ENCODE measurements at places on chromosomes 4 and X.

DNA sequence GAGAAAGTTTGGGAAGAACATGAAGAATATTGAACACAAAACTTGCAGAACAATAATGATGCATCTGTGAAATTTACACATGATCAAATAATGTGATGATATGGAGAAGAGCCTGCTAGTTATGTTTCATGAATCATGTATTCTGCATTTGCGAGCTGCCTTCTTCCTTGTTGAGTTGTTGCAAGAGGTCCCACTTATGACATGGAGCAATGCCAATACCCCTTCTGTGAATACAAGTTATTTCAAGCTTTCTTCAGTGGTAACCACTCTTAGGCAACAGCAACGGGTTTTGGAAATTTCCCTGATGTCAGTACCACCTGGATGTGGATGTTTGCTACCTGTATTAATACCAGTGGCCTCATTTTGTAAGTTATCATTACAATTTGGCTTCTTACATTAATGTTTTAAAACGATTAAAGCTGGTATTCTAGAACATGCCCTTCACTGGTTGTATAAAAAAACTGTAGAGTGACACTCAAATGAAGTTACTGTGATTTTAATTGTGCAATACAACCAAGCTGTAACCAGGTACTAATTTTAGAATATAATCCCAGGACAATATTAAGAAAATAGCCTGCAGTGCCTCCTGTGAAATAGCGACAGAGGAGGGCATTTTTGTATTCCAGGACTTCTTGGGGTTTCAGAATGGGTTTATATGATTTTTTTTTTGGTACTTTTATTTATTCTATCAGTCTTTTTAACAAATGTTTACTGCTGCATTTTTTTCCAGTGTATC lies 25.3 kb downstream of the IQCM start:
- DNase-seq: no peak

GRCh38 chr4:113869743-113870375 lies 108.3 kb upstream of the CAMK2D start:
- DNase-seq: peak; percentile 41

GRCh38 chrX:13952581-13952980 lies 77.1 kb downstream of the GEMIN8 start:
- DNase-seq: no peak

- no peak for DNase-seq
Observed at GRCh38 chr4:163815776-163816175, 321.3 kb downstream of the TMA16 start.

- no peak for DNase-seq
Observed at GRCh38 chrX:118872102-118872566, 48.5 kb downstream of the ZCCHC12 start.

DNA sequence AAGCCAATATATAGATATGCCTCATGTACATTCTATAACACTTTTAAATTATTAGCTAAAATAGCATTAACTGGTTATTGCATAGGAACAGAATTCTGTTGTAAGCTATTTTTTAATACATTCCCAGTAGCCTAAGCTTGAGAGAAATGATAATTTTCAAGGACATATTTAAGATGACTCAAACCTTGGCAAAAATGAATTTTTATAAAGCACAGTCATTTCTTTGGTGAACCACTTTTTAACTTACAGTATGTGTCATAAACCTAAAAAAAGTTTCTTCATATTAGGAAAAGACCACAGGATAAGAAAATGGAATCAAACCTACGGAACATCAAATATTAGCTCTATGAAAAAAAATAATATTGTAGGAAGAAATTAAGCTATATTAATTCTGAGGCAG lies 986.3 kb downstream of the STIM2 start:
- DNase-seq: no peak

DNA sequence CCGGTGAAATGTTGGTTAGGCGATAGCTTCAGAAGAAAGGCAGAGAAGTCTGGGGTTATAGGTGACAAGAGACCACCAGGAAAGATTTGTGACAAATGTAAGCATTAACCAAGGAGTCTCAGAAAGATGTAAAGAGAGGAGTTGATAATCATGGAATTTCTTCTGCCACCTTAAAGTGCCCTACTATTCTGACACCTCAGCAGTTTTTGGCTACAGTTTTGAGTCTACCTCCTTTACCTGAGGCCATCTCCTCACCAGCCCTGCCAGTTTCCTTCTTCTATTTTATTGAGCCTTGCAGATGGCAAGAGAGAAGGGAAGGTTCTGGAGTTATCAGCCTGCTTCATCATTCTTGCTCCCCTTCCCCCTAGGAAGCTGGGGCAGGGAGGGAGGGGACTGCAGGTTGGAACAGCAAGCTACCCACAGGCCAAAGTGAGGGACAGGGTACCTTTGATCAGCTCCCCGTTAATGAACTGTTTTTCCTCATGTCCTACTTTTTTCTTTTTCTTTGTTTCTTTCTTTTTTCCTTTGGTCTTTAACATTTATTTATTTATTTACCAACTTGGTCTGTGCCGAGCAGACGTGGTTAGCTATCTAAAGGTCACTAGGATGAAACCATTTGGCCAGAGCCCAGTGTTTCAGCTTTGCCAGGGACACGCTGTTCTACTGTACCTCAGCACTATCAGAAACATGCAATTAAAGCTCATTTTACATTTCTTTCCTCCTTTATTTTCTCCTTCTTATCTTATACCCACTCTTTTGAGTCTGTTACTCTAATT lies 438.7 kb upstream of the AR start:
- no peak for DNase-seq

DNA sequence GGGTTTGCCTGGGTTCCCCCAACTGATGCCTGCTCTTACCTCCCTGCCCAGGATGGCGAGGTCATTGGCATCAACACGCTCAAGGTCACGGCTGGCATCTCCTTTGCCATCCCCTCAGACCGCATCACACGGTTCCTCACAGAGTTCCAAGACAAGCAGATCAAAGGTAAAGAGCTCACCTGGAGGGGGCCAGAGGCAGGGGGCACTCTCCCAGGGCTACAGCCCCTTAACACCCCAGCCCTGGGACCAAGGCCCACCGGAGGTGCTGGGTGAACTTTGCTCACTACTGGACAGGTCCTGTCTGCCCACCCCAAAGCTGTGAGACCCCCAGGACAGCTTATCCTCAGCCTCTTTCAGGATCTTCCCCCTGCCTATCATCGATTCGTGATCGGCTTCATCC lies 24.5 kb downstream of the HTRA3 start:
- no peak for DNase-seq

DNA sequence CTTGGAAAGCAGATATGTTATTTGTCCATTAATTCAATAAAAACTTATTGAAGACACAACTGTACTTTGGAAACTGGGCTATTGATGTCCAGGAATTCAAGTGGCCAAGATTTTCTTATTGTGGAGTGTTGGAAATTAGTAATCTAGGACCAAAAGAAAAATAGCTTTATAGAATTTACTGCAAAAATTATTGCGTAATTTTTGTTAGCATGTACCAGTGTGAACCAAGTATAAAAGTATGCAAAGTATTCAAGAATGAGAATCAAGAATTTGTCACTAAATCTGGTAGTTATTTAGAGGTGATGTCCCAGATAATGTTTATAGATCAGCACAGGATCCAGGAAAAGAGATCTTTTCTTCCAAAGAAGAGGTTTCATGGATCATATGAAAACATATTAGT lies 468.9 kb upstream of the CTSO start:
- DNase-seq: no peak

- DNase-seq: no peak
Observed at GRCh38 chr4:104424989-104425388, 69.7 kb downstream of the CXXC4 start.

- DNase-seq: no peak
Observed at GRCh38 chrX:132953354-132953753, 5.1 kb downstream of the HS6ST2 start.

DNA sequence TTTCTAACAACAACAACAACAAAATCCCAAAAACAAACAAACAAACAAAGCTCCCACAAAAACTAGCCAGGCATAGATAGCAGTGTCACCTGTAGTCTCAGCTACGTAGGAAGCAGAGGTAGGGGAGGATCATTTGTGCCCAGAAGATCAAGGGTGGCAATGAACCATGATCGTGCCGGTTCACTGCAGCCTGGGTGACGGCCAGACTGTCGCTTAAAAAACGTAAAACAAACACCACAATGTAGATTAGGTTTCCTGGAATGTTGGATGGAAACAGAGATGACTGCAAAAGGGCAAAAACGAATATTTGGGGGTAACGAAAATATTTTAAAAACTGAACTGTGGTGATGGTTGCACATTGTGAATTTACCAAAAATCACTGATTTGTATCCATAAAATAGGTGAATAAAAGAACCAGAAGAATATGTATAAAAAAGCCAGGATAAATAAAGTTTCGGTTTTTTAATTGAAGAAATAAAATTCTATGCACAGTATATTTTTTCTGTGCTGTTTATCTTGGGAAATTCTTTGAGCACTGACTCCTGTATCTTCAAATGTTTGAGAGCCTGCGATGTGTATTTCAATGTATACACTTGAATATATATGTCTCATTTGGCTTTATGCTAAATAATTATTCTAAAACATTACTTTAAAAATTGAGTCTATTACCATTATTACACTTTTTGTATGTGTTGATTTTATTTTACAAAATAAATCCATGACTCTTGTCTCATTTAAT lies 1477.0 kb downstream of the PCDH7 start:
- DNase-seq: no peak

- no peak for DNase-seq
Observed at GRCh38 chr4:132827522-132827921, 321.6 kb upstream of the PCDH10 start.

DNA sequence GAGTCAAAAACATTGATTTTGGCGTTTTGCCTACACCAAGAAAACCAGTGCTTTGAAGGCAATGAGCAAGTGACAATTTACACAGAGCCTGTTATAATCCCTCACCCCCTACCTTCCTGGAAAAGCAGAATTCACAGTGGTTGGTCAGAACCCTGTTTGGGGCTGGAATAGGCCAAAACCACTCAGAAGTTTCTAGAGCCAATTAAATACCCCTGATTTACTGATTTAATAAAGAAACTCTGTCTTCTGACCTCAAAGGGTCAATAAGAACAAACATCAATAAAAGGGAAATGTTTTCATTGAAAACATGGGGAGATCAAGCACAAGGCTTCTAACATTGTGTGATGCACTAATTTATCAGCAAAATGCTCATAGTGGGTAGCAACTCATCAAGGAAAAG lies 116.3 kb downstream of the UNC5C start:
- no peak for DNase-seq

DNA sequence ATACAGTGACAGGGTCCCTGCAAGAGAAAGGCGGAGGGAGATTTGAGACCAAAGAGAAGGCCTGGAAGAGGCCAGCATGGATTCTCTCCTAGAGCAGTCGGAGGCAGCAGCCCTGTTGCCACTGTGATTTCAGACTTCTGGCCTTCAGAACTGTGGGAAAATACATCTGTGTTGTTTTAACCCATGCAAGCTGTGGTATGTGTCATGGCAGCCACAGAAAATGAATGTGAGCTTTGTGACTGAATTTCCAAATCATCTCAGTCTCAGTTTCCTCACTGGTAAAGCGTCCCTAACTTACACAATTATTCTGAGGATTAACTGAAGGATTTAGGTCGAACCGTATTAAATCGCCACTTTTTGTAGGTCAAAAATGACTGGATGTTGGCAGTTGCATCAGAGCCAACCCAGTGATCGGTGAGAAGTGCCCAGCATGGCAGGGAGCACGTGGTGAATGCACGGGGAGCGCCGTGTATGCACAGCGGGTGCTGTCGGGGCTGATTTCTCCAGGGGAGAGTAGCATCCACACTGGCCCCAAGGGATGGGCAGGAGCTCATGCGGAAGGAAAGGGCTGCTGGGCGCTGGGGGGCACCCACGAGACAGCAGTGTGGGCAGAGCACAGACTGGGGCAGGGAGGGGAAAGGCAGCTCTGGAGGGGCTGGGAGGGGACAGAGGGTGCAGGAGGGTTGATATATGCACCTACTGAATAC lies 23.8 kb upstream of the NSG1 start:
- DNase-seq: no peak

DNA sequence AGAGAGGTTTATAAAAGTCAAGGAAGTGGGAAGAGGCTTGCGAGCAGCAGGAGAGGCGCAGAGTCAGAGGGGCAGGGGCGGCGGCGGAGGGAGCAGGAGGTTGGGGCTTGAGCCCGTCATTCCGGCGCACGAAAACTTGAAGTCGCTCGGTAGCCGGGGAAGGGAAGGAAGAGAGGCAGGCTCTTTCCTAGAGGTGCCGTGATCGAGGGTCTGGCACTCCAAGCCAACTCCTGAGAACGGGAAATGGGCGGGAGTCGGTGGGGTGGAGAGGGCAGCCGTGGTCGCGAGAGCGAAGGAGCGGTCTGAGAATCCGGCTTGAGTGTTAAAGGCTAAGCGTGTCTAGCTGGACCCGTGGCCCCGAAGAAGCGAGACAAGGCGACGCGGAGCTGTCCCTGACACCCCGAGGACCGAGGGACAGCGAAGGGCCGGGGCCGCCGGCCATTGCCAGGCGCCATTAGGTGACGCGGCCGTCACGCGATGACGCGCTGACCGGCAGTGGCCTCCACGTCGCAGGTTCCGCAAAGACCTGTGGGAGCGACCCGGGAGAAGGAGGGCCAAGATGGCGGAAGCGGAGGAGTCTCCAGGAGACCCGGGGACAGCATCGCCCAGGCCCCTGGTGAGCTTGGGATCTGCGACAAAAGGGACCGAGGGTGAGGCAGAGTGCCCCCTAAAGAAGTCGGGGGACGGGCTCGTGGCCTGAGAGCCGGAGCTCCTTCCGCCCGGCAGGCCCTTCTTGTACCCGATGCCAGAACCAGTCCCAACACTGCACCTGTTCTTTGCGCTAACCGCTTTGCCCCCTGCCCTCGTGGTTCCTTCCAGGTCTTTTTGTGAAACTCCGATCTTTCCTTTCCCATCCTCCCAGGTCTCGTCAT lies at the start of gene YIPF6:
TSS of gene YIPF6 (plus strand) at position 544 of the 872 bp plus-strand sequence. CDS start at position 560, 16 bp downstream.
- peak; percentile 68 for DNase-seq

DNA sequence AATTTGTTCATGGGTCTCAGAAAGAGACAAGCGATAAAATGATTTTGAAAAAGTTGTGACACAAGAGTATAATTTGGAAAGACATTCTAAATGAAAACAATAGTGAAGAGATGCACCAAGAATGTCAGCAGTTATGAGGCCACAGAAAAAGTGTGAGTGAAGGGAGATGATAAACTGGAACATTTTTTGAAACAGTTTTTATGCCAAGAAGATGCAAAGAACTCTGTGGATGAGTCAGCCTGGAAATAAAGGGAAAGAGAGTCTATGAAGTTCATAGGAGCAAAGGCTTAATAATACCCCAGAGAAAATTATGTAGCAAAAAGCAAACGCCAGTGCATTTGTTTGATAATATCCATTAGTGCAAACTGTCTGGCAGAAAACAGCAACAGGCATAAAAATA lies 188.4 kb upstream of the TBC1D9 start:
- no peak for DNase-seq

DNA sequence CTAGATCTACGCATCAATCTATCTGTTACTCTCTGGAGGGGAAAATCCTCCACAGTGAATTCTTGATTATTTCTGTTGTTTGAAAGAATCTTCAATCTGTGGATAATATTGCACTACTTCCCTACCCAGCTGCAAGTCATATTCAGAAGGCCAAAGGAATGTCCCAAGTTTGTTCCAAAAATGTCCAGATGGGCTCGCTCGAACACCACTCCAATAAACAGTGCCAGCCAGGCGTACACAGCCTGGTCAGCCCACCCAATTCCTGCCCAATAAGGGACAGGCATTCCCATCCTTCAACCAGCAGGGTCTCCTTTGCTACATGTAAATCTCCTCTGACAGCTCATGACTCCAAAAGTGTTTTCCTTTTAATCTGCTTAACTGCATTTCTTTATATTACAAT lies 80.7 kb upstream of the GPM6B start:
- no peak for DNase-seq
